ENCODE measurements at places on chromosomes 6 and 20.

DNA sequence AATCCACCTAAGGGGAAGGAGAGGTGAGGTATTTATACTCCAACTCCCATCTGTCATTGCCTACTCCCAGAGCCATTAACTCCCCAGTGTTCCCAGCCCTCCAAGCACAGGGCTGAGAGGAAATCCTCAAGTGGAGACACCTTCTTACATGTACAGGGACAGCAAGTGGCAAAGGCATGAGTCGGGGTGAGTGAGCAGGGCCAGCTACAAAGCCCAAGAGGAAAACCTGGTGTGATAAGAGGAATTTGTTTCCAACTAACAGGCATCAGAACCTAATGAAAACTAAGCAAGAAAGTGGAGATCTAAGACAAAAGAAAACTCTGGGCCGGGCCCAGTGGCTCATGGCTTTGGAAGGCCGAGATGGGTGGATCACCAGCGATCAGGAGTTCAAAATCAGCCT is 70.0 kb upstream of the SRSF6 start:
- no peak for DNase-seq

- no peak for DNase-seq
Measured at GRCh38 chr6:156773935-156774852, 3.0 kb upstream of the ARID1B start.

- DNase-seq: no peak
Measured at GRCh38 chr6:170311696-170312095, 5.1 kb downstream of the FAM120B start.

- DNase-seq: no peak
Measured at GRCh38 chr6:167811442-167812087, 15.1 kb upstream of the AFDN start.

DNA sequence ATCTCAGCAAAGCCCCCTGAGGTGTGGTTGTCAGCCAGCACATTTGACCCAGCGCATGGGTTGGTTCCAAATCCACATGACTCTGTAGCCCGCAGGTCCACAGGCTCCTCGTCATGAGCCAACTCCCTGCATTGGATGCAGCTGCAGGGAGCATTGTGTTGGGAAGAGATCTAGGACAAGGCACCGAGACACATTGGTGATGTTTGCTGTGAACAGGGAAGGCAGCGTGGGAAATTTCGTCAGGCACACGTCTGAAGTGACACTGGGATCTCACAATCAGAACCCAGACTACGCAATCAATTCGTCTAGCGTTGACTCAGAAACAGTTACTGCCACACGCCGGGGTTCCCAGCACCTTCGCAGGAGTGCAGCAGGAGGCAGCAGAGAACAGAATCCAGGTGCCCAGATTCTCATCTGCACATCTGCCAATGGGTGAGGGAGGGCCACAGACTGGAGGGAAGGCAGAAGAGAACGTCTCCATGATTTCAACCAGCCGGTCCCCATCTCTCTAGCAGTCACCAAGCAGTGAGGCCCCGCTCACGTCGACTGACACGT is 177.0 kb downstream of the TTLL2 start:
- DNase-seq: no peak

- no peak for DNase-seq
Measured at GRCh38 chr6:115717472-115717871, 343.2 kb downstream of the FRK start.

DNA sequence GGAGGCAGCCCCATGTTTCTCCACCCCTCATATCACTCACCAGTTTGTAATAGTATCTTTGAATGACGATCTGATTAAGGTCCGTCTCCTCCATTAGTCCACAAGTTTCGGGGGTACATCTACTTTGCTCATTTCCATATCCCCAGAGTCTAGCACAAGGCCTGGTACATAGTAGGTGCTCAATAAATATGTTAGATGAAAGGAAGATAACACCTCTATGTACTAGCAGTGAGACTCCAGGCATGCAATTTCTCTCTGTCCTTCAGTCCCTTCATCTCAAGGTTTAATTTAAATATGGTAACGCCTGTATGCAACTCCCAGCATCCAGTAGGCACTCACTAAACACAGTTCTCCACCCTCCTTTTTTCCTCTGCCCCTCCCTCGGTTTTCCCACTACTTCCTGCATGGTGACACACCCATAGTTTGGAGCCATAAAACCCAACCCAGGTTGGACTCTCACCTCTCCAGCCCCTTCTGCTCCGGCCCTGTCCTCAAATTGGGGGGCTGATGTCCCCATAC is 461 bp upstream of the HNF4A start:
- DNase-seq: no peak

DNA sequence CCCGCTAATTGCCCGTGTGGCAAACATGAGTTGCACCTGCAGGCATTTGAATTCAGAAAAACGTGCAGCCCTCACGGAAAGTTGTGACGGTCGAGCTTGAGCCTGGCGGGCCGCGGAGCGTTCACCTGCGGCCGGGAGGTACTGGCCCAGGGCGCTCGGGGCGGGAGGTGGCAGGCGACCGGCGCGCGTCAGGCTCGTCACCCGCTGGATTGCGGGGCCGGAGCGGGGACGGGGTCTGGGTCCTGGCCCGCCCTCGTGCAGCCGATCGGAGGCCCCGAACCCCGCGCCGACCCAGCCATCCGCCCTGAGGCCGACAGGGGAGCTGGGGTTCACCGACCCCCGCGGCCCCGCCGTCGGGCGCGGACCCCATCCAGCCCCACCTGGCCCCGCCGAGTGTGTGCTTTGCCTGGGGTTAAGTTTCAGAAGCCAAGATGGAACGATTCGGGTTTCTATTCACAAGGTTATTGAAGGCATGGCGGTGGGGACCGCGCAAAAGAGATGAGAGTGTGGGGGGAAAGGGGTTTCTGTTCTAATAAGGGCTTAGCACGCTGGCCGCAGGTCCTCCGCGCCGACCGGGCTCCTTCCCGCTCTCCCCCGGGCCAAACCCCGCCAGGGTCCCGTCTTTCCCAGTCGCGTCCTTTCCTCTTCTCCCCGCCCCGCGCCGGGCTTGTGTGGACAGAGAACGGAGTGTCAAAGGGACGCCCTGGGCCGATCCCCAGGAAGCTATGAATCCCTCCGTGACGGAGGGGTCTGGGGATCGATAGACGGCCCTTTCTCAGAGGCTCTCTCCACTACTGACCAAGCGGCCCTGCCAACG is 1.6 kb upstream of the HEY2 start:
- peak; percentile 56 for DNase-seq

- no peak for DNase-seq
Measured at GRCh38 chr20:17482536-17482935, 48.6 kb downstream of the BFSP1 start.

DNA sequence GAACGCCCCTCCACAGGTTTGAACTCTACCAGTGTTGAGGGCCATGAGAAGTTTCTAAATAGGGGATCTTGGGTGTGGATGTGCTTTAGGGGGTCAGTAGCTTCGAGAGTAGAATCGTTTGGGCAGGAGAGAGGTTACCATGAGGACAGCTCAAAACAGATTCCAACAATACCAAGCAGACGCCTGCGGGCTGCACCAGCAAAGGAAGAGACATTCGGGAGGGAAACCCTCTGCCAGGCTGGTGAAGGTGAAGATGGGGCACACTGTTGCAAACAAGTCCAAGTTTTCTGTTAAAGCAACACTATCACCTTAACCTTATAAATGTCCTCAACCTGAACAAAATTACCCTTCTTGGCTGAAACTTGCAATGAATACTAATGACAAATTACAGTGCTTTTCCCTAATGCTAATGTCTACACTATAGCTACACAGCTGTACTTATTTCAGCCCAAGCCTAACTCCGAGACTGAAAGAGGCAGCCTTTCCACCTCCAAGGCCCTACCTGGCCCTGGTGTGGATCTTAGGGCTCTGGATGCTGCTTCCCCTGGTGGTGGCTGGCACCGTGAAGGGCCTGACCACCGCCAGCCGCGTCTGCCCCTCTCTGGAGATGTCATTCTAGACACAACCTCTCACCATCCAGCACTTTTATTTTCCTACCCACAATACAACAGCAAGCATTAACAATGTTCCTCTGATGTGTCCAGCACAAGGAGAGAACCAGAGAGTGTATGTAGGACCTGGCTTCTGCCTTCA is 80.1 kb downstream of the DLL1 start:
- DNase-seq: no peak

- no peak for DNase-seq
Measured at GRCh38 chr20:63657260-63657936, 714 bp upstream of the RTEL1 start.

DNA sequence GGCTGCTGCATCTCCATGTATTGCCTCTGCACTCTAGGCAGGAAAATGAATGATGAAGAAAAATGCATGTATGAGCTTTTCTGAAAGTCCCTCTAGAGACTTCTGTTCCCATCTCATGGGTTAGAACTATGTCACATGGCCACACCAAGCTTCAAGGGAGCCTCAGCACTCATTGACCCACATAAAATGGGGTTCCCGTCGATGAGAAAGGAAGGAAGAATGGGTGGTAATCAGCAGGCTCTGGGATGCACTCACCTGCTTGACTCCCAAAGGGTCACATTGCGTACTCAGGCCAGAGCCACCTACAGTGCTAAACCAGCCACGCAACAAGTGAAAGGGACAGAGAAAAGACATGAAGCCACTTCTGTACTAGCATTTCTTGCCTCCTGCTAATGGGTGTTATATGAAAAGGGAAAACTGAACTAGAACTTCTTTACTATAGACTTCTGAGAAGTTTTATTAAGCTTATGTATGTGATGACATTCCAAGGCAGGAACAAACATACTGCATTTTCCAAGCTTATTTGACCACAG is 95.8 kb upstream of the GCM1 start:
- DNase-seq: no peak

GRCh38 chr6:89215391-89215790 is 1.8 kb downstream of the GABRR1 start:
- DNase-seq: no peak

DNA sequence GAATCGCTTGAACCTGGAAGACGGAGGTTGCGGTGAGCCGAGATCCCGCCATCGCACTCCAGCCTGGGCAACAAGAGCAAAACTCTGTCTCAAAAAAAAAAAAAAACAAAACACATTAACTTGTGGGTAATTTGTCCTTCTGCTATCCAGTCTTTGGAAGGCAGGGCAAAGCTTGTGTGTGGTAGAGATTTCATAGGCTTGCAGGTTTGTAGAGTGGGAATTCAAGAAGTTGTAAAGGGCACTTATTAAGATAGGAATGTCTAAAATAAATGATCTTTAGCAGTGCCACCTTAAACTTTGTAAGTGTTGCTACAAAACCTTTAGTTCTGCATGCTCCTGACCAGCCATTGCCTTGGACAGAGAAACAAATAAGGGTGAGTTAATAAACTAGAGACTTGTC is 8.4 kb downstream of the VAPB start:
- no peak for DNase-seq

DNA sequence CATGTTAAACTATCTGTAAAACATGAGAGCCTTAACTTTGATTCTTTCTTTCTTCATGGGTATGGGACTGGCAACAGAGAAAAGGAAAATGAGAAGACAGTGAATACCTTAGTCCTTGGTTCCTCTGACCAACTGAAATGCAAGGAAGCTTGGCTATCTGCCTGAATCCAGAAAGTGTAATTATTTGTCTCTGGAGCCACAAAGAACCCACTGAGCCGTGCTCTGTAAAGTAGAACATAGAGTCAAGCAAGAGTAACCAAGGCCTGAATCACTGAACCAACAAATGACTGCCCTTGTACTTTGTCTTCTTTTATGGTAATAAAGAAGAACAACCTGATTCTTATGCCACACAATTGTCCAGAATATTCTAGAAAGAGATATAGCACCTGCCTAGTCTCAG is 27.6 kb downstream of the PKHD1 start:
- no peak for DNase-seq

DNA sequence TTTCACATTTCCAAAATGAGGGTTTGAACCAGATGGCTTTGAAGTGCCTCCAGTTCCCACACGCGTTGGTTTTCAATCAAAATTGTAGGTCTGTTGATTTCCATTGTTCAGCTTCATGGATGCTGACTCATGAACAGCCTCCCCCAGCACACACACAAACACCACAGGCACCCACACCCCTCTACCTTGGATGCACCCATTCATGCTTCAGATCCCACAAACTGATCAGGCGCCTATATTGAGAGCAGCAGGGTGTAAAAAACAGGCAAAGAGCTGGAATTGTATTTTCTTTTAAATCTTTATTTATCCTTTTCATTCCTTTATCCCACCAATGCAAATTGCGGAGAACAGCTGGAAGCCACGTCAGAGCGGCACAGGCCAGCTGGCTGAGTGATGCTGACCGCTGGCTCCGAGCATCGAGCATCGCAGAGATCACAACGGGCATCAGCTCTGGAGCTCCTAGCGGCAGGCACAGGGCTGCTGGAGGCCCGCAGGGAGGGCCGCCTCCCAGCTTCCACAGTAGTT is 29.3 kb upstream of the TBC1D7 start:
- DNase-seq: peak; percentile 16

GRCh38 chr6:132792510-132792909 is 5.9 kb downstream of the SLC18B1 start:
- DNase-seq: no peak

- no peak for DNase-seq
Measured at GRCh38 chr6:64789476-64789875, 917.5 kb downstream of the EYS start.

DNA sequence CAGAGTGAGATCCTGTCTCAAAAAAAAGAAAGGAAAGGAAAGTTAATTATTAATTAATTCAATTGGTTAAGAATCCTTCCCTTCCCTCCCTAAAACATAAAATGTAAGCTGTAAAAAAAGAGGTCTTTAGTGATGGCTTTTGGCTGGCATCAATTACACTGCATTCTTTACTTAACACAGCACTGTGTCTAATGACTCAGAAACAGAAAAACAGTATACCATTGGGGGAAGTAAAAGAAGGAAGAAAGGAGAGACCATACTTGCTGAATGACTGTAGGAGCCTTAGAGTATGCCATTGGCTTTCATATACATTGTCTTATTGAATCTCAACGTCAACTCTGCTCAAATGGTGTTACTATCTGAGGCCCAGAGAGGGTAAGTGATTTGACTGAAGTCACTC is 18.3 kb upstream of the CITED2 start:
- DNase-seq: no peak

DNA sequence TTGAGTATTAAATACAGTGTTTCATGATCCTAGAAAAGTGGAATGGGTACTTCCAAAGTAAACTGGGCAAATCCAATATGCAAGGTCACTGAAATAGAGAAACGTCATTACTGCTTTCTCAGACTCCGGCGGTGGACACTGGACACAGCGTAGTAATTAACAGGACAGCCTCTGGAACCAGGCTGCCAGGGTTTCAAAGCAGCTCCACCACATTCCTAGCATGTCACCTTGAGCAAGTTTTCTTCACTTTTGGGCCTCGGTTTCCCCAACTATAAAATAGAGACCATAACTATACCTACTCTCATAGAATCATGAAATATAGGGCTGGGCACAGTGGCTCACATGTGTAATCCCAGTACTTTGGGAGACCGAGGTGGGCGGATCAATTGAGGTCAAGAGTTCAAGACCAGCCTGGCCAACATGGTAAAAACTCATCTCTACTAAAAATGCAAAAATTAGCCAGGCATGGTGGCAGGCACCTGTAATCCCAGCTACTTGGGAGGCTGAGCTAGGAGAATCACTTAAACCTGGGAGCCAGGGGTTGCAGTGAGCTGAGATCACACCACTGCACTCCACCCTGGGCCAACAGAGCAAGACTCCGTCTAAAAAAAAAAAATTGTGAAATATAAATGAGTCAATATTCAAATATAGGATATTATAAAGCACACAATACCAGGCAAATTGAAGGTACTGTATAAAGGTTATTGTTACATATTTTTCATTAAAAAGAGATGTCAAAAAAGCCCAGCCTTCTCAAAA is 24.9 kb downstream of the ARHGAP18 start:
- DNase-seq: no peak

Data from substantia nigra (tissue), 51 donors.